ENCODE measurements at places on chromosomes 2 and 18.

- peak; percentile 91 for DNase-seq
These were observed 209.2 kb downstream of the ZNF407 start for GRCh38 chr18:74806700-74807416.

GRCh38 chr2:182929972-182930371 lies 63.5 kb upstream of the FRZB start:
- no peak for DNase-seq

GRCh38 chr2:101140237-101140636 lies 10.9 kb downstream of the TBC1D8 start:
- no peak for DNase-seq

- DNase-seq = no peak
These were observed 19.1 kb downstream of the RTP5 start for GRCh38 chr2:241888641-241889040.

DNA sequence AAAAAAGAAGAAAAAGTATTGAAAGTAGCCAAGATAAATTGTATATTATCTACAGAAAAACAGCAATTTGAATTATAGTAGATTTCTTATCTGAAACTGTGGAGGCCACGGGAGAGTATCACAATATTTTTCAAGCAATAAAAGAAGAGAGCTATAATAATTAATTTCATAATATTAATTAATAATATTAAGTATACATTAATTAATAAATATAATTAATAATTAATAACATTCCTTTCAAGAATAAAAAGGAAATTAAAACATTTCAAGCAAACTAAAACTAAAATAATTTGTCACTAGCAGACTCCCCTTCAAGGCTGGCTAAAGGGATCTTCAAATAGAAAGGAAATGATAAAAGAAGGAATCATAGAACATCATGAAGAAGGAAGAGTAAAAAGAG lies 372.7 kb upstream of the KYNU start:
- DNase-seq = no peak

- DNase-seq = peak; percentile 87
These were observed 580 bp upstream of the NDUFV2 start for GRCh38 chr18:9101730-9102507.

DNA sequence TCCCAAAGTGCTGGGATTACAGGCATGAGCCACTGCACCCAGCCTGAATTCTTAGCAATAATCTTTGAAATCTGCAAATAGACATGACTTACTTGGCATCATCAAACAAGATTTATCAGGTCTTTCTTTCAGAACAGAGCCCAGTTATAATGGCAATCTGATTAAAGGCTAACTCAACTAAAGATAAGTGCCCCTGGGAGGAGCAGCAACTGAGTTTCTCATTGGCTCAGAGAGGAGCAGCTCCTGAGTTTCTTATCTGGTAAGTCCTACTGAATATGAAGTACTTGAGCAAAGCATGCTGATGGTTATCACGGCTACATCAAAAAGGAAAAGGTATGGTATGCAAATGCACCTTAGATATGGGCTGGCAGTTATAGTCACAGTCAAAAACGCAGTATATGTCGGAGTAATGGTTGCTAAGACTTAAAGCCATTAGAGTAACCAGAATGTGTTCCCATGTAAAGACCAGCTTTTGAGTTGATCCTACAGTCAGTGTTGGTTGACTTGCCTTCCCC lies 15.0 kb upstream of the AP1S3 start:
- no peak for DNase-seq

GRCh38 chr2:177599139-177599688 lies 206.6 kb downstream of the AGPS start:
- no peak for DNase-seq

DNA sequence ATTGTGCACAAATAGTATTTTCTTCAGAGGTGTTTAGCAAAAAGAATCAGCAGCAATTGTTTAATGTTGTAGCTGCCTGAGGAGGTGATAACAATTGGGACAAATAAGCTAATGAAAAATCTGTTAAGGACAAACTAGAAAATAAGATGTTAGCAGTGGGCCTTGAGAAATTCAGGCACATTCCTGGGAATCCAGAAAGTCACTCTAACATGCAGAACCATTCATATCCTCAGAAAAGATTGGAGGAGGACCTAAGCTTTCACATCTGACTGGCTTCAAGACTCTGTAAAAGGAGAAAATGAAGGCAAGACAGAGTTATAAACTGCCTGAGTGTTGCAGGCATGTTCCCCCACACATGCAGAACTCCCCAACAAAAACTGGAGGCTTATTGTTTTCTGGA lies 353.5 kb upstream of the RGPD4 start:
- DNase-seq = peak; percentile 30
